ENCODE measurements at places on chromosomes 5 and 9.

GRCh38 chr5:78899922-78900362 is 85.2 kb downstream of the ARSB start:
- peak; percentile 49 for DNase-seq

DNA sequence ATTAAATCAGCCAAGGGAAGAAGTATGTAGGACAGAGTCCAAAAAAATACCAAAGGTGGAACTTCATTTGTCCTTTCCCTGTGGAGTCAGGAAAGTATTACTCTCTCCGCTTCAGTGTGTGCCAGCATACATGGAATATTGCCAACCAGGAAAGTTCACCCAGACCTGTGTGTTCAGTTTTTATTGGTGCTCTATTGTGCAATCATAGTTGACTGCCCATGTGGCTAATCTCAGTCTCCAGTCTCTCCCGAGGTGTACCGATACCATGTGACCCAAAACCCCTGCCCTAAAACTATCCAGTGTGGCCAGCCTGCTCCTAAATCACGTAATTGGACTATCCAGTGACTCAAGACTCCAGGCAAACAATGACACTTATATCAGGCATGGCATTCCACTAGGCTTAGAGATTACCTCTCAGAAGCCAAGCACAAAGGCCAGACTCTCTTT is 38.8 kb downstream of the NFX1 start:
- no peak for DNase-seq

DNA sequence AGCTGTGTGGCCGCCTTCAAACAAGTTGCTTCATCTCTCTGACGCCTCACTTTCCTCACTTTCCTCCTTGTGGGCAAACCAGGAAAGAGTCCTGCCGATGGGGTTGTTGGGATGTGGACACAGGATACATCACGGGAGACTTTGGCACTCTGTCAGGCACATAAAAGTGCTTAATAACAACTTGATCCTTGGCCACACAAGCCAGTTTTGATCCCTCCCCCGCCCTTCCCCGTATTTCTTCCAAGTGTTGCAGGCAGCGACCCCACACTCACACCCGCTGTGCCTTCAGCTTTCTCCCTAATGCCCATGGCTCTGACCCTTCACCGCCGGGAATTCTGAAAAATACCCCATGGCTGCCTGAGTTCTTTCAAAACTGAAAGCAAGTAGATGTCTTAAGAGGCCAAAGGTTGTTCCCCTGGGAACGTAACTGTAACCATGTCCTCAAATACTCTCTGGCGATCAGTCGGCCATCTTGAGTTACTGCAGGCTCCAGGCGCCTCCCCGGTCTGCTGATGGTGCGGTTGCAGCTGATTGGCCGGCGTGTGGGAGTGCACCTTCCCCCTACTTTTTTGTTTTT is 59.8 kb downstream of the ARHGEF37 start:
- DNase-seq: no peak

DNA sequence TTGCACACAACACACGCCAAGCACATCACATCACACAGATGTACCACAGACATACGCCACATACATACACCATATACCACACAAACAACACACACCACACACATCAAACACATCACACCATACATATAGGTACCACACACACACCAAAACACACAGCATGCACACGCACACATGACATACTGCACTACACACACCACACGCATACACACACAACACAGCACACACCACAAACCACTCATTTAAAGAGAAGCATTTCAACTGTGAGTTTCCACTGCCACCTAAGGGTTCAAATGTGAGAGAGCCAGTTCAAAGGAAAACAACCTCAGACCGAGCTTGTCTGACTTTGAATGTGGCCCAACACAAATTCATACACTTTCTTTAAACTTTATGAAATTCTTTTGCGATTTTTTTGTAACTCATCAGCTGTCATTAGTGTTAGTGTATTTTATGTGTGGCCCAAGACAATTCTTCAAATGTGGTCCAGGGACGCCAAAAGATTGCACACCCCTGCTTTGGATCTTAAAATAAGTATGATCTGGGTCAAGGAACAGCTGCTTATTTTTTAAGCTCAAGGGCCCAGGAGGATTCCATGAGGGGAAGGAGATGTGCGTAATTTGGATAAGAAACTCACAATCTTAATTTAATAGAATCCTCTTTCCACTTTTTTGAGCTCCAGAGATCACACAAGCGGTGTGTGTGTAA is 494.6 kb downstream of the GADD45G start:
- no peak for DNase-seq

DNA sequence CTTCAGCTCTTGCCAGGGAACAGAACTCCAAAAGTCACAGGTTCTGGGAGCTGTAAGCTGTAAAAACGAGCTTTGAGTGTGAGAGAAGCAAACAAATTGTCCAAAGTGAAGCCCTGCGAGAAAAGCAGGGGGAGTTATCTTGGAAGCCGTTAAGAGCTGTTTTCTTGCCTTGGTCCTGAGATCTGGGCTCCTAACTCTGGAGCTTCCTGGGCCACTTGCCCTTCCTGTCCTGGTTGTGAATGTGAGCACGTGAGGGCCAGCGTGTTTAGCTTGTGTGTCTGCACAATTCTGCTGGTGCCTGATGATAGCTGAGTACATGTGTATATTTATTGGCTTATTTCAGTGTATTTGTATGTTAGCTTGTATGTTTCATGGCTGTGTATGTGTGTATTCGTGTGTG is 40.5 kb downstream of the DAB2IP start:
- no peak for DNase-seq

GRCh38 chr9:125683486-125683885 is 23.5 kb downstream of the MAPKAP1 start:
- DNase-seq: no peak

Measured in GM13976 (cell line).